ENCODE measurements at places on chromosomes 11 and 22. TPM values are rescaled to one million over a fixed set of nuclear protein-coding genes. Genes with fewer than 3 reads are reported as not detected.

FADS1 gene
- 347 TPM for total RNA-seq

KREMEN1 gene
- total RNA-seq = 39.3 TPM

OR52I1 gene
- total RNA-seq = not detected

IL18BP gene
- 3.9 TPM for total RNA-seq

NCR3LG1 gene
- 9.1 TPM for total RNA-seq

POU2AF3 gene
- total RNA-seq = not detected

LAYN gene
- total RNA-seq = 157 TPM

ISX gene
- total RNA-seq = not detected

CST6 gene
- total RNA-seq = 0.85 TPM

CRYBA4 gene
- total RNA-seq = not detected

TENM4 gene
- 2.6 TPM for total RNA-seq

GLYAT gene
- total RNA-seq = not detected

PANX3 gene
- not detected for total RNA-seq

All from hair follicle dermal papilla cell (primary cell).